ENCODE measurements at places on chromosomes 2 and 18.

GRCh38 chr2:187150670-187151069, 297.4 kb downstream of the CALCRL start:
- DNase-seq, result no peak

GRCh38 chr18:45254709-45255082, 360.6 kb upstream of the SLC14A2 start:
- DNase-seq, result no peak

DNA sequence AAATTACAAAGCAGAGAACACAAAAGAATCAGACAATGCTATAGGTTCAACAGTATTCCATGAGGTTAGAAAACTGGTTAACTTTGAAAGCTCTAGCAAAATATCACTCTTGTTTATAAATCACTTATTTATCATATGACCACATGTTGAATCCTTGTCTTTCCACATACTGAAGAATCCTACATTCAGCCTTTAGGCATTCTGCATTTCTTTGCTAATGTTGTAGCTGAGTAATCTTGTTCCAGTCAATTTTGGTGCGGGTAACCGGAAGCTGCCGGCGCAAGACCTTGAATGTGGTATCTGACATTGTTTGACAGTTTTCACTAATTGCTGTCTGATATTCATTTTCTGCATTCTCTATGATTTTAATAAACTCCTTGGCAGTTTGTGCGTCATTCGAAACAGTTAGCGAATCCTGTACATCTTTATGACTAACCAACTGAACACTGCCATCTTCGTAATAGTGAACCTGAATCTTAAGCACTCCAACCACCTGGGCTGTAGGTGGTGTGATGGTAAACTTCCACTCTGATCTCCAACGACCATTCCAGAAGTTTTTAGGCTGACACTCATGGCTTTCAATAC, 154.1 kb downstream of the BAZ2B start:
- no peak for DNase-seq

DNA sequence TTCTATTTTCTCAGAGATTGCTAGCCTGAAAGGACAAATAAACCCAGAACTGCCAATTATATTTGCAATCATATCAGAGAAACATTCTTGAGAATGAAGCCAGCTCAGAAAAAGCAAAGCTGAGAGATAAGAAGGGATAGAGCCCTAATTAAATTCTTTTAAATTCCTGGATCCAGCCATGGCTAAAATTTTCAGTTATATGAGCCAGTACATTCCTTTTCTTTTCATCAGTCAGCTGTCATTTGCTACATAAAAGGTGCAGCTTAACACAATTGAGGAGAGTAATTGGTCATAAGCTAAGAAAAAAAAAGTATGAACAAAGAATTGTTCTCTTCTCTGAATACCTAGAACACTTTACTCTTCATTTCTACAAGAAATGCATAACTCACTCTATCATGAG, 303.5 kb upstream of the FIGN start:
- DNase-seq, result no peak

GRCh38 chr2:65639156-65639864, 206.9 kb upstream of the SPRED2 start:
- DNase-seq, result no peak

GRCh38 chr2:218810256-218810655, 21.3 kb downstream of the PRKAG3 start:
- no peak for DNase-seq

- no peak for DNase-seq
Measured at GRCh38 chr18:55272510-55273243, 313.4 kb upstream of the CCDC68 start.
